ENCODE measurements at places on chromosomes 1 and 21.

DNA sequence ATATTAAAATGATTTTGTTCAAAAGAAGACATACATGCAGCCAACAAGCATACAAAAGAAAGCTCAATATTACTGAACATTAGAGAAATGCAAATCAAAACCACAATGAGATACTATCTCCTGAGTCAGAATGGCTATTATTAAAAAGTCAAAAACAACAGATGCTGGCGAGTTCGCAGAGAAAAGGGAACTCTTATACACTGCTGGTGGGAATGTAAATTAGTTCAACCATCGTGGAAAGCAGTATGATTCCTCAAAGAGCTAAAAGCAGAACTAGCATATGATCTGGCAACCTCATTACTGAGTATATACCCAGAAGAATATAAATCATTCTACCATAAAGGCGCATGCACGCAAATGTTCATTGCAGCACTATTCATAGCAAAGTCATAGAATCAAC is 126.0 kb upstream of the HMCN1 start:
- DNase-seq, result no peak

DNA sequence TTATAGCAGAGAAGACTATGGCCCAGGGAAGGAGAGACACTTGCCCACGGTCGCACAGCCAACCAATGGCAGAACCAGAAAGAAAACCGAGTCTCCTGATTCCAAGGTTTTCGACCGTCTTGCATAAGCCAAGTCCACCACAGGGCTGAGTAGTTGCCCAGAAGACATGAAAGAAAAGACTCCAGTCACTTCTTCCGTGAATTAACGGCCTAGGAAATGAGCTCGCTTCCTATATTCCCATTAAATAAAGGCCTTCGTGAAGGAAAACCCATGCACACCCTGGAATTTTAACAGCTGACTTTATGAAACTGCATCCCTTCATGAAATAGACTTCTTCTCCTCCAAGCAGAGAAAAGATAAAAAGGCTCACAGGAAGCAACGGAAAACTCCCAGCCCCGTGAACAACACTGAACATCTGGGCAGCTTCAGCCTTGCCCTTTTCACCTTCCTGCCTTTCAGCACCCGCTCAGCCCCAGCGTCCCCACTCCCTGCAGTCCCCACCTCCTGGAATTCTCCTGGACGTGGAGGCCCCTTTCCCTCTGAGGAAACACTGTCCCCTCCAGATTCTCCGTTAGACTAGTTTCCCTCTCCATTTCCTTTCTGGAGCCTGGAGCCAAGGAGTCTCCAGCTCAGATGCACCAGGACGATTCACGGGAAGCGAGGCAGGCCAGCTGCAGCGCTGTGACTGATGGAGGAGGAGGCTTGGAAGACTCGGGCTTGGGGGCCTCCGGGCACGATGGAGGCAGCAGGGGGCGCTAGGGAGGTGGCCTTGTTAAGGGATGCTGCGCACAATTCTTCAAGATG is 2.7 kb upstream of the MYOC start:
- DNase-seq, result peak; percentile 81

DNA sequence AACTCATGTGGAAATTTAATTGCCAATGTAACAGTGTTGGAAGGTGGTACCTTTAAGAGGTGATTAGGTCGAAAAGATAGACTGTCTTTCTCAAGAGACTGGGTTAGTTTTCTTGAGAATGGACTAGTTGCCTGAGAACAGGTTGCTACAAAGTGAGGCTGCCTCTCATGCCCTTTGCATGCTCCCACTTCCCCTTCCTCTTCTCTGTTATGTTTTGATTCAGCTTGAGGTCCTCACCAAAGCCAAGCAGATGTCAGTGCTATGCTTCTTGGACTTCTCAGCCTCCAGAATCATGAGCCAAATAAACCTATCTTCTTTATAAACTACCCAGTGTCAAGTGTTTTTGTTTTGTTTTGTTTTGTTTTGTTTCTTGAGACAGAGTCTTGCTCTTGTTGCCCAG is 187.0 kb upstream of the RUNX1 start:
- DNase-seq, result no peak

DNA sequence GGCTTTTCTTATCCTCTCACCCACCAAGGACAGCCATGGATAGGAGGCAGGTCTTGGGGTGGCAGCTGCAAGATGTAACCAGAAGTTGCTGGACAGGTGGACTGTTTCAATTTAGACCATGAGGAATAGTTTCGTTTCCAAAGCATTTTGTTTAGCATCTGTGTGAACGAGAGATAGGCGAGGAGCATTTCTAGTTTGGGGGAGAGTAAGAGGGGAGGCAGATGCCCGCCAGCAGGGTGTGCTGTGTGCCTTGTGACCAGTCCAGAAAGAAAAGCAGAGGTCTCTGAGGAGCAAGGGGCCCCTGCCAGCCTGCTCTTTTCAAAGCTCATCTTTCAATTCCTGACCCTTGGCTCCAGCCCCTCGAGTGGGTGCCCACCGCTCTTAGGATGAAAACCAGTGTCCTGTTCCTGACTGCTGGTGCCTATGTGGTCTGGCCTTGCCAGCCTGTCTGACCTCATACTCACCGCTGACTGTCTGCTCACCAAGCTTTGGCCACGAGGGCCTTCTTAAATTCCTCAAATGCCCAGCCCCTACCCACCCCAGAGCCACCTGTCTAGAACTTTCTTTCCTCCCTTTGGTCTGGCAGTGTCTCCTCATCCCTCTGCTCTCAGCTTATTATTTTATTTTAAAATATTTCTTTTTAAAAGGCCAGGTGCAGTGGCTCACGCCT is 8.5 kb downstream of the SERINC2 start:
- no peak for DNase-seq

DNA sequence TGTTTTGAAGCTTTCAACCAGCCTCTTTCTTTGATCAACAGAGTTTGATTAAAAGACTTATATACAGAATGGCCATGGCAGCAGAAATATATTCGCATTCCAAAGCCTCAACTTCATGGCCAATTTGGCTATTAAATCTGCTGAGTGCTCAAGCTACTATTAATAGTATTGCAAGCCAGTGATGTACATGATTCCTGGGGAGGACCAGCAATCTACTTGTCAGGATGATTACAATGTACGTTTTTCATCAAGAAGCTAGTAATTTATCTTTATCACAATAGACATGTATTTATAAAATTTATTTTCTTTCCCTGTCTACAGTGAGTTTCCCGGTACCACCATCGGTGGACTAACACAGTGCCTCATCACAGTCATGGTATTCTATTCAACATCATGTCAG is 515.5 kb downstream of the AMY1C start:
- DNase-seq, result no peak

DNA sequence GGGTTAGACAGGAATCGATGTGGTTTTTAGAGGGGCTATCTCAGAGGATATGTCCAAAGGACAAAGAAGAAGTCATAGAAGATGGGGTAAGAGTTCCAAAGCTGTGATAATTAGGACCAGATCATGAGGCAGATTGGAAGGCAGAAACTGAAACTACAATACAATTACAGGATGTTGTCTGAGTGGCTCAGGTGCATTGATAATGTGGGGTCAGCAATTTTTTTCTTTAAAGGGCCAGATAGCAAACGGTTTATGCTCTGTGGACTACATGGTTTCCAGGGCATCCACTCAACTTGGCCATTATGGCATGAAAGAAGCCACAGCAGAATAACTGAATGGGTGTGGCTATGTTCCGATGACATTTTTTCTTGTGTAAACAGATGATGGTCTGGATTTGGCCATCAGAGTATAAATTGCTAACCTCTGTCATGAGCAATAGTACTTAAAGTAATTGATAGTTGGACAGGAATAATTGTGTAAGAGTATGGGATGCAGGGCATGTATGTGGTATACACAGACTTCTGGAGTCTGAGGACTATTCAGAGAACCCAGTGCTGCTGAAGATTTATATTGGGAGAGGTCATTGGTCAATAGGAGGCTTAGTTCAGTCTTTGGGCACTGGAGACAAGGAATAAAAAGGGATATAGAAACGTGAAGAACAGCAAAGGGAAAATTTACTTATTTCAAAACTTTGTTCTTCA is 198.4 kb upstream of the ADGRL4 start:
- DNase-seq, result no peak

GRCh38 chr1:40316595-40317393 is at the start of gene COL9A2:
Gene COL9A2, minus strand, starts transcription at chr1:40317286. Its CDS starts 89 bp downstream, at chr1:40317197.
- peak; percentile 34 for DNase-seq

GRCh38 chr1:9435153-9435636 is 104.1 kb upstream of the SLC25A33 start:
- no peak for DNase-seq

DNA sequence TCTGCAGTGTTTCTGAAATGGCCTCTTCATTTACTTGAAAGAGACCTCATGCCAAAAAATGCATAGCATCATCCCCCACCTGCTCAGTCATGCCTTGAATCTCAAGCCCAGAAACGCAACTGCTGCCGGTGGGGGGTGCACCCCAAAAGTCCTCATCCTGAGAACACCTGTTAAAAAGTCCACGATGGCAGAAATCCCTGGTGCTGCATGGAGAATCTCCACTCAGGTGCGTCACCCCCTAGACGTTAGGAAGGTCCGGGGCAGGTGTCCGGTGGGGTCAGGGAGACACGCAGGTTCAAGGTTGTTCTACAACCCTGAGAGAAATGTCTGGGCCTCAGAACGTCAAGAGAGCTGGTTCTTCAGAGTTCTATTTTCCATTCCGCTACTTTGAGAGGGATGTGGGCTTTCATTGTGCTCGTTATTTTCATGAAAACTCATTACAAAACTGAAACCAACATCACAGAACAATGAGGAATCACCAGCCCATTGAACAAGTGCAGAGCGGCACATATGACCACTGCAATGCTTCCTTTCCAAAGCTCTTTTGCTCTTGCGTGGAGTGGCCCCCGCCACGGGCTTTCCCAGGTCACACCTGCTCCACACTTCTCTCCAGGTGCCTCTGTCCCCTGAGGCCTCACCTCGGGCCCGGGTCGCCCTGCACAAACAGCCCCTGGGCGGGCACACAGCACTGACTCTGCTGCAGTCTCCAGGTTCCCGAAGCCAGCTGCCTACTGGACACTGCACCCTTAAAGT is 201.9 kb downstream of the TOMM20 start:
- no peak for DNase-seq

DNA sequence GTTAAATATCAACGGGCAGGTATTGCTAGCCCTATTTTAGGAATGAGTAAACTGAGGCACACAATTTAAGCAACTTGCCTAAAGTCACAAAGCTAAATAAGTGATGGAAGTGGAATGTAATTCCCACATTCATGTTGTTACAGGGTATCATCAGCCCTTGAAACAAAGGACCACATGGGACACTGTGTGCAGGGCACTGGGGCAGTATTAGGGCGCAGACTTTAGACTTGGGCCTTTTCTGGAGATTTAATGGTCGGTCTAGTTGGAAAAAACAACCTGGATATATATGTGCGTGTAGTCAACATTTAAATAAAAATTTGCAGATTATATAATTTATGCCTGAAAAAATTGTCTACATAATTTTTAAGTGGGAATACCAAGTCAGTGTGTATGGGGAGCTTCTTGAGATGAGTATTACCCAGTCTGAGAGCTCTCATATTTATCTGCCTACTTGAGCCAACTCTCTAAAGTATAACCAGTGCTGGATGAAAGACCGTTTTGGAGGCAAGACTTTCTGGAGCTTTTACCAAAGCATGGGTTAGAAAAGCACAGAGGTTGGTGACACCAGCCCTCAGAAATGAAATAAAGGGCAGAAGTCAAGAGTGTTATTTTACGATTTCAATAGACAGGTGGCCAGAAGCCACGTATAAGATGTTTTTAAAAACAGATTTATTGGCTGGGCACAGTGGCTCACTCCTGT is 1.6 kb downstream of the KDM1A start:
- DNase-seq, result no peak

- DNase-seq, result no peak
These were observed 29.9 kb downstream of the PMVK start for GRCh38 chr1:154906621-154907081.

- DNase-seq, result no peak
These were observed 36.0 kb downstream of the FAM177B start for GRCh38 chr1:222772996-222773379.

- peak; percentile 85 for DNase-seq
These were observed 140.2 kb upstream of the HOOK1 start for GRCh38 chr1:59674595-59674994.

GRCh38 chr1:179440971-179441370 is 75.2 kb downstream of the AXDND1 start:
- no peak for DNase-seq

GRCh38 chr1:4630561-4630960 is 23.8 kb upstream of the AJAP1 start:
- no peak for DNase-seq

- DNase-seq, result no peak
These were observed 166.8 kb downstream of the HIVEP3 start for GRCh38 chr1:41751804-41752513.

GRCh38 chr1:9886092-9886742 is 23.9 kb downstream of the CTNNBIP1 start:
- DNase-seq, result no peak

DNA sequence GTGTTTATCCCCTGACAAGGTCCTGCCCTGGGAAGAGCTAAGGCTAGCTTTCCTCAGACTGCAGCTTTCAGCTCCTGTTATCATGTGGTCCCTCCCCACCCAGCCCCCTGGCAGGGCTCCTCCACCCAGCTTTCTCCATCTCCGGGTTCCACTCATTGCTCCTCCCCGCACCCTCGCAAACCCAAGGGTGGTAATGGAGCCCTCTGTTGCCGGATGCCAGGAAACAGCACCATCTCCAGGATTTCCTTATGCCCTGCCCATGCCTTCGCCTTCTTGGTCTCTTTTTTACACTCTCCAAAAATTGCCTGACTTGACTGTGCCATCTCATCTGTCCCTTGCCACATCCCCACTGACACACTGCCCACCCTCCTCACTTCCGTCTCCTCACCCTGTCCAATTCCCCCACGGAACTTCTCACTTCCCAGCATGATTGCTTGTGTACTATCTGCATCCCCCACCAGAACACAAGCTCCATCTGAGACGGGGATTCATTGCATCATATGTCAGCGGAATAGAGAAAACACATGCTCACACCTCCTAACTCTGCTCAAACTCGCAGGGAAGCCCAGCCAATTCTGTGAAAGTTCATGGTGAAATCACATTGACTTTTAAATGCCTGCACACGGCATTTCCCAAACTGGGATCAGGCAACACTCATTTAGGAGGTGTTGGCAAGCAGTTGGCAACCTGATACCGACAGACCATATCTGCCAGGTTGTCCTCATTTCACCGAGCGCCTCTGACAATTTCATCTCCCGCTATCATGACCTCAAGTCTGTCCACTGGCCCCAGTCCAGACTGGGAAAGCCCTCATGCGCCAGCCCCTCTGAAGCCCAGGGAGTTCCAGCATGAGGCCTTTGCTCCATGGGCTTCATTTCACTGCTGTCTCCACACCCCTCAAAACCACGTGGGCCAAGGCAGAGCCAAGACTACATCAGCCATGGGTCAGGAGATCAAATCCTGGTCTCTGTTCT is 201.1 kb downstream of the MATN1 start:
- DNase-seq, result no peak

Data from hematopoietic multipotent progenitor cell (in vitro differentiated cells).